ENCODE measurements at places on chromosomes 13 and 19. TPM values are rescaled to one million over a fixed set of nuclear protein-coding genes. Genes with fewer than 3 reads are reported as not detected.
A peak's percentile ranks its signal among the peaks of the same experiment; 100 is the strongest.

GRCh38 chr19:42114412-42114811, 17.8 kb downstream of the POU2F2 start:
- DNase-seq: no peak

DNA sequence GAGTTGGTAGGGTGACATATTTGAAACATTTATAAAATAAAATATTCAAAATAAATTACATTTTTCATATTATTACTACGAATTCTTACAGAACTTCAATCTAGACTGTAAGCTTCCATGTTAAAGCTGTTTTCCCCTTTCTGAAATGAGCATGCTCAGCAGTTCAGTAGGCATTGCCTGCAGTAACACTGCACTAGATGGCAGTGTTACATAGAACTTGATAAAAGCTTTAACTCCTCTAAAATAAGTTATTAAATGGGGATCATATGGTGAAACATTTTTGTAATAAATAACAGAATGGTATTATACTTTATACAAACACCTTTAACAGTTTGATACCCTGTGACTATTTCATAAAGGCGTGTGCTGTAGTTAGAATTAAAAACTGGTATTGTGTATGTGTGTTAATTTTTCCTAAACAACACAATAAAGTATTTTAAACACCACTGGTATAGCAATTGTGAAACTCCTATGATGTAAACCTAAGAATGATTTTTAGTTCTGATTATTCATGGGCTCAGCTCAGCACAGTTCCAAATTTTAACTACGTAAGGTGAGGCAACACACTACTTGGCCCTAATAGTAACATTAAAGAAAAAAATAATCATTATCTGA, 11.6 kb upstream of the GPR18 start:
- DNase-seq: peak; percentile 36

DNA sequence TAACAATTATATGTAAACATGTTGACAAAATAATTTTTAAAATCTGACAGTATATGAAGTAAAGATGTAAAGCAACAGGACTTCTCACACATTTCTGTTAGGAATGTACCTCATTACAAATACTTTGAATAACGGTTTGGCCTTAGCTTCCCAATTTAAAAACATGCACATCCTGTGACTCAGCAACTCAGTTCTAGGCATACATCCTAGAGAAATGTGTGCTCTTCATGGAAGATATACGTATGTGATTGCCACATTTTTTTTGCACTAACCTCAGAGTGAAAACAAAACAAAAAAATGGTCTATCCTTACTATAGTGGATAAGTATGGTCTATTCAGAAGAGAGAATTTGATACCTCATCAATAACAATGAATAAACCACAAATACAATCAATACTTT, 314.6 kb downstream of the LIG4 start:
- DNase-seq: peak; percentile 26

GRCh38 chr13:112103961-112104880, 37.3 kb downstream of the SOX1 start:
- DNase-seq: no peak

GRCh38 chr19:51015691-51016267, 3.7 kb downstream of the KLK10 start:
- no peak for DNase-seq

DNA sequence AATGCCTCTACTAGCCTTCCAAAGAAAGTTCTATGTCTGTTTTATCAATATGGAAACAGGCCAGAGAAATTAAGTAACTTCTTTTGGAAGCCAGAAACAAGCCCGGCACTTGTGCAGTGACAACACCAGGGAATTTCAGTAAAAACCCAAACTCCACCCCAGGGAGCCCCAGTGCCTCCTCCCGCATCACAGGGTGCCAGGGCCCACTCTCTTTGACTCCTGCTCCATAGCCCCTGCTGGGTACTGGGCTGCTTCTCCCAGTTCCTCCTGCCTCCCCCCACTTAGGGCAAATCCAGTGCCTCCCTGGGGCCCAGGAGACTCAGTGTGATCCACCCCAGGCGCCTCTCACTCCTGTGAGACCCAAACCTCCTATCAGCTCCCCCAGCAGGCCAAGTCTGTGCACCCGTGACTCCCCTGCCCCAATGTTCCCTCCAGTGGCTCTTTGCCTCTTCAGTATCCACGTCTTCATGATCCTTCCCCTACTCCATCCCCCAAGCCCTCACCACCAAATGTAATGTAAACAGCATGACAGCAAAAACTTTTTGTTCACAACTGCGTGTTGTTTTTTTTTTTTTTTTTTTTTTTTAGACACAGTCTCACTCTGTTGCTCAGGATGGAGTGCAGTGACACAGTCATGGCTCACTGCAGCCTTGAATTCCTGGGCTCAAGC, 2.3 kb upstream of the FFAR3 start:
- no peak for DNase-seq

GRCh38 chr13:58619396-58620113, 988.0 kb downstream of the PCDH17 start:
- no peak for DNase-seq

DNA sequence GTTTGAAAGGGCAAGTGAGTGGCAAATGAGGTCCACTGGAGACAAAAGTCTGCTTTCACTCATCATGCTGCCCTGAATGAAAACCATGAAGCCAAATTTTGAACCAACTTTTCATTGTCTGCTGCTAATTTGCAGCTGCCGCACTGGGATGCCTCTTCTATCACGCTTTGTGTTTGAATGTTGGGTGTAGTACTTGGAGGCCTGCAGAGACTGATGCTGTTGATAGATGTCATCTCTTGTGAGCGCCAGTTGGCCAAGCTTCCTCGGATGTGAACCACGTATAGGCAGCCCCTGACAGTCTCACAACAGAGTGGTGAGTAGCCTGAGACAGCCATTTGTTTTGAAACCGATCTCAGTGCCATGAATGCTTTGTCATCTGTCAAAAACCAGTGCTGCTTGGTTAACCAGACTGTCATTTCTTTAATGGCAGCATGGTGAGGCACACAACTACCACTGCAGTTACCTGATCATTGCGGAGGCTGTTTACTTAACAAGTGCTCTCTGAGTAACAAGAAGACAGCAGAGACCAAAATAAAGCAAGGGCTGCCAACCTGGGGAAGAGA, 31.2 kb upstream of the SLC10A2 start:
- DNase-seq: no peak

DNA sequence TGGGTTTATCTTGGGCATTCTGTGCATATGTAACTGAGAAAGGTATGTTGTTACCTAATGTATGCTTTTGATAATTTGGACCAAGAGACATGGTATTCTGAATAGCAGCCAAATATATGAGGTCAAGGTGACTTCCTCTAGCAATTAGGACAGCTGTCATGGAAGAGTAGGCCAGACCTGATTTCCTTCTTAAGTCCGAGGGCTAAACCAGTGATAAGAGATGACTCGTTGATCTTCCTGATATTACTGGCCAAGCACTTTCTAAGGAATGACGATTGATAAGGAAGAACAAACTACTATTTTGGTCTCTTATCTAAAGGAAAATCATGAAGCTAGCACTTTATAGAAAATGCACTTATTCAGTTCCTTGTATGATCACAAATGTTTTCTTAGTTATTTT, 42.7 kb downstream of the ARHGAP35 start:
- no peak for DNase-seq

PEG3 gene
- polyA plus RNA-seq: 0.01 TPM
